AG09309 (cell line): ENCODE measurements at places on chromosomes 12 and 14.

GRCh38 chr12:39483597-39483996 is 40.7 kb upstream of the KIF21A start:
- no peak for DNase-seq

DNA sequence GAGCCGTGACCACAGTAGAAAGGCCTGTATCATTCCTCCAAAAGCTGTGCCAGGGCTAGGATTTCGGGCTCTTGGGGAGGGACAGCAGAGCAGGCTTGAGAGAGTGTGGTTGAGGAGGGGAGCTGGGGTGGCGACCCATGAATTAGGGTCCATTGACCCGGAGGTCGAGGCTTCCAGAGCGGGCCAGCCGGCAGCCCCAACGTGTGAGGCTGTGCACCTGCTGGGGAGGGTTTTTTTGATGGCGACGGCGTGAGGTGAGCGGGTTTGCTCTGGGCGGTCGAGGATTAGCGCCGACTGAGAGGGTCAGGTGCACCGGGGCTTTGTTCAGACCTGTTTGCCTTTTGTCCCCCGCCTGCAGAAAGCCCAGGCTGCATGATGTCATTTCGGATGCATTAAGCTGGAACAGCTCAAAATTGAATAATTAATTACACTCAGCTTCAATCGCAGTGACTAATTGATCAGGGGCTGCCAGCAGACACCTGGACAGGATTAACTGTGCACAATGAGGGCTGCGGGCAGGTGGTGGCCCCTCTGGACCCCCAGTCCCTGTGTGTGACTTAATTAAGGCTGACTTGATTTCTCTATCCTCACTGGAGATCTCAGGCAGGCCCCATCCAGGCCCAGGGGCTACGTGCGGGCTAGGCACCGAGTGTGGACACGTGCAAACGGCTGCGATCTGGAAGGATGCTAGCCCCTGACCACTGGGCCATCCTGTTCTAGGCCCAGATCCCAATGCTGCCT is 42.1 kb upstream of the MEG3 start:
- DNase-seq = no peak

GRCh38 chr12:20305470-20305869 is 62.9 kb upstream of the PDE3A start:
- DNase-seq = no peak

- DNase-seq = no peak
Observed at GRCh38 chr12:83150465-83151189, 463.9 kb downstream of the TMTC2 start.

- DNase-seq = no peak
Observed at GRCh38 chr14:90137807-90138206, 76.0 kb downstream of the KCNK13 start.

- no peak for DNase-seq
Observed at GRCh38 chr12:132559652-132560363, 50.6 kb downstream of the LRCOL1 start.

GRCh38 chr12:88914967-88915366 is 334.7 kb upstream of the KITLG start:
- no peak for DNase-seq

DNA sequence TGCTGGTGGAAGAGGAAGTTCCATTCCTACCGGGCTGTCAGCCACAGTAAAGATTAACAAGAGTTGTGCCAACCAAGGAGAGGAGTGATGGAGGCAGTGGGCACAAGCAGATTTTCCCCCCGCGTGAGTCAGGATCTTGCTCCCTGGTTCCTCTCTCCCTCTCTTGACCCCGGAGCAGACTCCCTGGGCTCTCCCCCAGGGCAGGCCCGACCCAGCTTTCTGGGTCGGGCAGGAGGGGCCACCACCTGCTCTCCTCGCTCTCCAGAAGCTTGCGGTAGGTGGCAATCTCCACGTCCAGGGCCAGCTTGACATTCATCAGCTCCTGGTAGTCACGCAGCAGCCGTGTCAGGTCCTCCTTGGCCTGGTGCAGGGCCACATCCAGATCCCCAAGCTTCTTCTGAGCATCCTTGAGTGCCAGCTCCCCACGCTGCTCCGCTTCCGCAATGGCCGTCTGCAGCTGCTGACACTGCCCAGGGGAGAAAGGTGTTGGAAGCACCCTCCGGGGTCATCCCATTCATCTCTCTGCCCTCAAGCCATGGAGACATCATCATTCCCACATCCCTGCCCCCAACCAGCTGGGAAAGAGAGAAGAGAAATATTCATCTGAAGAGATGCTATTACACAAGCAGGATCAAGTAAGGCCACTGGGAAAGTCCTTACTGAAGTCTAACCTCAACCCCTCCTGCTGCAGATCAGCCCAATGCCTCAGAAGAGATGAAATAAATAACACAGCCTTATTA is 9.0 kb upstream of the KRT4 start:
- DNase-seq = no peak

DNA sequence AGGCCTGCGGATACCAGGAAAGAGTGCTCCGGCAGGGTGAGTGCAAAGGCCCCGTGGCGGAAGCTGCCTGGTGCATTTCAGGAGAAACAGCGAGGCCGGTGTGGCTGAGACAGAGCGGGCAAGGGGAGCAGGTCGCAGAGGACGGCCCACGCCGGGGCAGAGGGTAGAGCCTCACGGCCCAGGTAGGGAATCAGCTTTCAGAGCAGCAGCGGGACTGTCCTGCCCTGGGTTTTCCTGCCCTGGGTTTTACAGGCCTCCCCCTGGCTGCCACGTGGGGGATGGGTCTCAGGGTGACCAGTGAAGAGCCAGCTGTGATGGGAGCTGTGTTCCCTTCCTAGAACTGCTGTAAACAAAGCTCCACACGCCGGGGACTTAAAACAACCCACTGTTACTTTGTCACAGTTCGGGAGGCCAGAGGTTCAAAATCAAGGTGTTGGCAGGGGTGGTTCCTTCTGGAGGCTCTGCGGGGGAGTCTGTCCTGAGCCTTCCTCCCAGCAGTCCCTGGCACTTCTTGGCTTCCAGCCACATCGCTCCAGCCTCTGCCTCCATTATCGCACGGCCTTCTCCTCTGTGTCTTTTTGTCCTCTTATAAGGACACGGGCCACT is 10.4 kb downstream of the NCOR2 start:
- DNase-seq = no peak

- DNase-seq = no peak
Observed at GRCh38 chr12:52156757-52157565, 34.9 kb downstream of the KRT80 start.

- no peak for DNase-seq
Observed at GRCh38 chr12:131644481-131644880, 66.4 kb upstream of the SFSWAP start.

DNA sequence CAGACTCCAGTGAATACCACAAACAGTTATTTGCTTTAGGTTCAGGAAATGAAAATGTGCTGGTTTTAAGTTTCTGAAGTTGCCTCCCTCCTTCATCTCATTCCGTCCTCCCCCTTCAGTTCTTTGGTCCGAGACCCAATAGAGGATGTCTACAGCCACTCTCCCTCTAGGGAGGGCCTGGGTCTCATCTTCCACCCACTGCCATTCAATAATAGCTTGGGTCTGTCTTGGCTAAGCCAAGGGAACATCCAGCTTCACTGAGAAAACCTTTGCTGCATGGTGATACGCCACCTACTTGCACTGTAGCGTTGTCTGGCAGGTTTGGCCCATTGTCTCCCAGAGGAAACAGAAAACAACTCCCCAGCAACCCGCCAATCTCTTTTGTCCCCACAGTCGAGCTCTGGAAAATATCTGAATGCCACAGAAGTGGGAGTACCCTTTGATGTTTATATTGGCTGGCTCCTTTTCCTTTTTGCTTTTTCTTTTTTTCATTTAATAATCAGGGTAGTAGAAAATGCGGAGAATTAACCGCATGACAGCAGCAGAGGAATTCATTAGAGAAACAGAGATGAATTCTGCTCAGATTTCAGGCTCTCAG is 380.1 kb downstream of the RAD51B start:
- DNase-seq = no peak

DNA sequence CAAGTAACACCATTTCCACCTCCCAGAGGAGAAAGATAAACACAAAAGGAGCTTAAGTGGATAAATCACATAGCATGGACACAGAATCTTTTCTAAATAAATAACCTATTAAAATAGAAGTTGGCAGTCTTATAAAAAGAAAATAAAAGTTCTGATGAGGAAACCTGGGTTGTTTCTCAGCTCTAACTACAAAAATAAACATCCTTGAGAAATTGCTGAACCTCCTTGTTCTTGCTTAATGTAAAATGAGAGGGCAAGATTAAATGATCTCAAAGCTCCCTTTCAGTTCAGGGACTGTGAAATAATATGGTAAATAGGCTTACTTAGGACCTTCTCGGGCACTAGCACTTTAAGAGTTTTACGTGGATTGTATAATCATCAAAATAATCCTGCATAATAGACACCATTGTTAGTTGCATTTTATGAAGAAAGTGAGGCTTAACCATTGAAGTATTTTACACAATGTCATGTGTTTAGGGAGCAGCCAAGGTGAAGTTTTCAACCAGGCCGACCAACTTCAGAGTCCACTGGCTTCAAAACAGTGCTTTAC is 214.0 kb upstream of the NOVA1 start:
- DNase-seq = no peak

DNA sequence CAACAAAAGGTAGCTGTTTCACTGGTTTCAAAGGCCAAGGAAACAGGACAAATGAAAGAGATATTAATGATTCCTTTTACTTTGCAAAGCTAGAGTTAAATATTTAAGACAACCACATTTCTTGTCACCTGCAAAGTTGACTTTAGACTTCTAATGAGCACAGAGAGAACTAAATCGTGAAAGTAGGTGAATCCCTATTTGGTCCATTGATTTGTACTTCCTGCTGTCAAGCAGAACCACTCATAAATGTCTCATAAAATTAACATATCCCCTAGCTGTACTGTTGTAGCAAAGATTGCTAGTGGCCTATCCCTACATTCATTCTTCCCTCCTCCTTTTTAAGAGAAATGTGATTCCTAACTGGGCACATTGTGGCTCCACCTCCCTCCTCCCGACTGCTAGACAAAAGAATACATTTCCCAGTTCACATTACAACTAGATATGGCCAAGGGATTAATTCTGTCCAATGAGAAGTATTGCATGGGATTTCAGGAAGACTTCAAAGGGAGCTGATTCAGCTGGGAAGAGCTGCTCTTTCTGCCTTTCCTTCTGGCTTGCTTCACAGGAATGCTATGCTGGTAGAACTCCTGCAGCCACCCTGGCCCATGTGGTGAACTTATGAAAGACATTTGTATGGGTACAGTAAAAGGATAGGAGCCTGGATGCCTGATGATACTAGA is 227.5 kb upstream of the ABCD2 start:
- DNase-seq = peak; percentile 16

DNA sequence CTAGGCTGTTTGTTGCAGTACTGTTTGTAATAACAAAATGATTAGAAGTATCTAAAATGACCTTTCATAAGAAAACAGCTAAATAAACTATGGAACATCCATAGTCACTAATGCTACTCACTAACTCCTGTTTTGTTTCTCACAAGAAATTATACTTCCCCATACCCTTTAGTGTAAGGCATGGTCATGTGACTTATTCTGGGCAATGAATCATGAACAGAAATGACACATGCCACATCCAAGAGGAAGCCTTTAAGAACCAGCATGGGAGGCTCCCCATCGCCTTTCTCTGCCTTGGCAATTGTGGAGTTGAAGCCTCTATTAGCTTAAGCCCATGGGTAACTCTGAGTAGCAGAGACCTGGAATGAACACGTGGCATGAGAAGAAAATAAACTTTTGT is 49.3 kb downstream of the KSR2 start:
- DNase-seq = no peak
